ENCODE measurements at places on chromosomes 6 and 20.

DNA sequence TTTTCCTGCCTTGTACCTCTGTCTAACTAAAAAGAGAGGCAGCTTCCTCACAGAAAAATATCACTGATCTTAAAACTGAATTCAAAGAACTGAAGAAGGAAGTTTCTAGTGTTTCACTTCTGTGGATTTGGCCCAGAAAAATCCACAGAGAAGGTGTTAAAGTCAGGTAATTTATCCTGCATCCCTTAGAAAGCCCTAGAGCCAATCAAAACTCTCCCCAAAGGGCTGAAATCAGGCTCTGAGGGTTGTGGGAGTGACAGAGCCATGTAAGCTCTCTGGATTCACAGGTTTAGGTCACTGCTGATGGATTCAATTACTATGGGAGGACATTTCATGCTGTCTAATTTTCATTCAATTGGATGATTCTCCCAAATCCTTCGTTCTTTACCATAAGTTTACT, 152.3 kb downstream of the OR2B2 start:
- no peak for DNase-seq

GRCh38 chr20:9736373-9736772, 102.5 kb downstream of the PAK5 start:
- DNase-seq: no peak

DNA sequence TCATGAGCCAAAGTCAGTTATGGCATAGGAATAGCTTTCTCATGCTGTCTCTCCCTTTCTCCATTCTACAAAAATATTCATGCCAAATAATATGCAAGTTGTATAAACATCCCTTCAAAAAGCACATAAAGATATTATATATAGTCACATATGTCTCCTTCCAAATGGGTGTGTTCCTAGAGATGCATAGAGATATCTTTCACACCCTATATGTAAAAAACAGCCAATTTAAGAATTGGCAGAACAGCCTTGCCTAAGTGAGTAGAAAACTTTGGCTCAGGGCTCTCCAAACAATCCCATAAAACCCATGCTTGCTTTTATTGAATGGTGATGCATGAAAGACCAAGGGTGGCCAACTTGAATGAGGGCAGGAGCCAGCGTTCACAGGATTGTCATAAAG, 274.7 kb upstream of the SUPT3H start:
- no peak for DNase-seq

- no peak for DNase-seq
These were observed 1.4 kb upstream of the TSPYL4 start for GRCh38 chr6:116255246-116255800.

DNA sequence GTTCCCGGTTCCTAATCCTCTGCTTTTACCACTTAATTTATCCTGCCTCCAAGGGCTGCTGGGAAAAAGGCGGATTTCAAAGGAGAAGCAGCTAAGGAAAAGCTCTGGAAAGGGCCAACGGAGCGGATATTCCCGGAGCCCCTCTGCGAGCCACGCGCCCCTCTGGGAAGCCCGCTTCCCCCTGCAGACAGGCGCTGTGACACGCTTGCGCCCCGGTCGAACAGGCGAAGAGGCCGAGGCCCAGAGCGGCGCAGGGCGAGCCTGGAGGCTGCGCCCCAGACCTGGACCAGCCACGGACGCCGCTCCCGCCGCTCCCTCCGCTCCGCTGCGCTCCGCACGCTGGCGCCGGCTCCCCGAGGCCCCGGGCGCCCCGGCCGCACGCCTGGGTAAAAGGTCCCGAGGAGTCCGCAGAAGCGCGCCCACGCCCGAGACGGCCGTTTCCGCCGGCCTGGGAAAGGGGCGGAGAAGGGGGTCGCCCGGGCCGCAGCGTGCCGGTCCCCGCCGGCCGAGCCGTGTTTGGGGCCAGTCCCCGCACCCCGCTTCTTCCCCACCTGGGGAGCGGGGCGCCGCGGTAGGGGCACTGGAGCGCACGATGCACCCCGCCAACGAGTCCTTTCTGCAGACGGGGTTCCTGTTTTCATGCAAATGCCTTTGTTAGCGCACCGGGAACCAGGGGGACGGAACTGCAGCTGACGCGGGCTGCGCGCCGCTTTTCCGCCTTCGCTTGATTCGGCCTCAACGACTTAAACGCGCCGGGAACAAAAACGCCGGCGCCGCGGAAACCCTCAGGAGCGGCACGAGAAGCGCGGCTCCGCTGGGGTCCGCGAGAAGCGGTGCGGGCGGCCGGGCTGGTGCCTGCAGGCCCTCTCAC, 91.9 kb upstream of the SIRPA start:
- no peak for DNase-seq

Measured in iPS DF 19.7 (cell line).